ENCODE measurements at places on chromosomes 16 and 17.

DNA sequence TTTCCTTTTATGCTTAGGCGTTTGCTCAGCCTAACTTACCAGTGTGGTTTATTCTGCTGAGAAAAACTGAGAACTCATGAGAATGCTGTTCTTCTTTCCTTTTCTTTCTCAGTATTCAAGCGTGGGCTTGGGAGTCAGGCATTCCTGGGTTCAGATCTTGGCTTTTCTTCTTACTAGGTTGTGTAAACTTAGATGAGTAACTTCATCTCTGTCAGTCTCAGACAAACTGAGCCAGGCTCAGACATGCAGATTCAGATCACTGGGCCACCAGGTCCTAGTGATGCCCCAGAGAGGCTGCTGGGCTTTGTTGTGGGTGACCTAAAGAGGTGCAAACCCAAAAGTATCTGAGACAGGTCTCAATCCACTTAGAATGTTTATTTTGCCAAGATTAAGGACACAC is 95.8 kb upstream of the MPHOSPH6 start:
- no peak for DNase-seq

- no peak for DNase-seq
Observed at GRCh38 chr17:50205111-50205962, 3.9 kb upstream of the COL1A1 start.

DNA sequence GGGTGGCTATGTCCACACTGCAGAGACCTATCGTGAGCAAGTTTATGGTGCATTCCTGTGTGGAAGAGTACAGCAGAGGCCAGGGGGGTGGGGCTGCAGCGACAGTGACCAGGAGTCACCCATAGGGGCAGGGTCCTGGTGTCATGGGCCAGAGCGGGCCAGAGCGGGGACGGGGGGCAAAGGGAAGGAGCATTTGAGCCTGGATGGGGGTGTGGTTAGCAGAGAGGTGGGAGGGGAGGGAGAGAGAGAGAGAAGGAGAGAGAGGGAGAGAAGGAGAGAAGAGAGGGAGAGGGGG is 17.8 kb downstream of the JPH3 start:
- no peak for DNase-seq

GRCh38 chr17:142102-142661 is 4.8 kb downstream of the SCGB1C2 start:
- DNase-seq = peak; percentile 12

- DNase-seq = no peak
Observed at GRCh38 chr16:12155235-12155634, 178.7 kb downstream of the SNX29 start.

All from T-helper 2 cell treated with Interferon-gamma antibody and Interleukin-4, amounts not matched to agents 5 μg/mL and 100 μg/mL, for 36 hours (primary cell).